Posterior vena cava (tissue), 2 donors: ENCODE measurements at places on chromosomes 5 and 9. TPM values are rescaled to one million over a fixed set of nuclear protein-coding genes. Genes with fewer than 3 reads are reported as not detected.

DNA sequence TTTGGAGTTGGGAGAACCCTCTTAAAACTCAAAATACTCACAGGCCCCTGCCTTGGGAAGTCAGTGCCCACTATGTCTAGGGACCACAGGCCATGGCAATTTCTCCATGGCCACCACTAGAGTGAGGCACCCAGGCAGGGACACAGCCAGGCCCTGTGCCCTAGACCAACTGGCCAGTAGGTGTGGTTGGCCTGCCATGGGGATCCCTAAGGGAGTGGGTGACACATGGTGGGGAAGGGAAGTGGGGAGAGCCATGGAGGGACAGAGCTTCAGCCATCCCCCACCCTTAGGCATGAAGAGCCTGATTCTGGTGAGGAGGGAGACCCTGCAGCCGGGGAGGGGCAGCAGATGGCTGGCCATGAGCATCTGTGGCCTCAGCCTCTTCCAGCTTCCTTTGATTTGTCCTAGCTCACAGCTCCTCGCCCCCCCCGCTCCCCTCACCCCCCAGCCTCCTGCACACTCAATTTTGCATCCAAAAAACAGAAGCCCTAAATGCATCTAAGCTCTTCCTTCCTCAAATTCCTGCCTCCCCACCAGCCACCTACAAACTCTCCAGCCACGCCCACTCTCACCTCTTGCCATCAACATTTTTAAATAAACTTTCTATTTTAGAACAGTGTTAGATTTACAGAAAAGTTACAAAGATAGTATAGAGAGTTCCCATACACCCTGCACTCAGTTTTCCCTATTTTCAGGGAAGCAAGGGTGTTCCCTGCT lies 1.6 kb upstream of the DBN1 start:
- DNase-seq: no peak

GRCh38 chr9:135499326-135500070 lies 984 bp upstream of the MRPS2 start:
- peak; percentile 98 for DNase-seq

- DNase-seq: no peak
Measured at GRCh38 chr9:117412841-117413240, 2.0 kb downstream of the ASTN2 start.

DNA sequence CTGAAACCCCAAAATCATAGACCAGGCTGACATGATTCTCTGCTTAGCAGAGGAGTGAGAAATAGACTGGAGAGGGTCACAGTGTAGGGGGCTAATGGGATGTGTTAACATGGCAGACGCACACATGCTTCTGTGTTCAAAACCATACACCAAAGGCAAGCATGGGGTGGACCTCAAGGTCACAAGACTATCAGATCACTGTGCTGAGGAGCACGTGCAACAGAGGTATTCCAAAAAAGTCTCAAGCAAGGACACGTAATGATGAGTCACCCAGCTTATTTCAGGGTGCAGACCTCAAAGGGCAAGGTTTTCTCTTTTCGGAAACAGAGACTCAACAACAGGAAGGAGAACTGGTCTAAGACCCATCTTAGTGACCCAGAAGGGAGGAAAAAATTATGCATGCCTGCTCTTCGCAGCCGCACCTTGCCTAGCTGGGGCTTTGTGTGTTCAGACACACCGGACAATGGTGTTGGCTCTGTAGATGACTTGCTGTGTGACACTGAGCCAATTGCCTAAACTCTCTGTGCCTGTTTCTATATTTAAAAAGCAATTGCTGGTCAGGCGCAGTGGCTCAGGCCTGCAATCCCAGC lies 20.3 kb downstream of the WHRN start:
- DNase-seq: no peak

GRCh38 chr5:82356808-82357671 lies 78.9 kb upstream of the RPS23 start:
- peak; percentile 94 for DNase-seq

CCDC192 gene
- not detected for total RNA-seq

TUSC1 gene
- total RNA-seq: 23.1 TPM

SPINK7 gene
- not detected for total RNA-seq

SPATA31C1 gene
- total RNA-seq: not detected

FANCG gene
- total RNA-seq: 8.0 TPM
